ENCODE measurements at places on chromosomes 12 and 14. TPM values are rescaled to one million over a fixed set of nuclear protein-coding genes. Genes with fewer than 3 reads are reported as not detected.

Gene TDRD9
- 0.04 TPM for total RNA-seq

Gene BRMS1L
- 13.8 TPM for total RNA-seq

Gene POTEG
- total RNA-seq: not detected

Gene RNASE7
- not detected for total RNA-seq

Gene FOXG1
- 0.12 TPM for total RNA-seq
